Dermis microvascular lymphatic vessel endothelial cell (primary cell): ENCODE measurements at places on chromosomes 1 and 21. TPM values are rescaled to one million over a fixed set of nuclear protein-coding genes. Genes with fewer than 3 reads are reported as not detected.

The S100B gene
- total RNA-seq: not detected in 2 replicates

The KPRP gene
- total RNA-seq: not detected in 2 replicates

The SDC3 gene
- total RNA-seq: 20.3 and 58.0 TPM in 2 replicates

The AGT gene
- total RNA-seq: not detected in 2 replicates

The ERRFI1 gene
- total RNA-seq: 31.8 and 135 TPM in 2 replicates

The PEA15 gene
- total RNA-seq: 38.9 and 83.1 TPM in 2 replicates

The IGSF9 gene
- total RNA-seq: not detected in 2 replicates

The KIFAP3 gene
- total RNA-seq: 12.1 and 15.8 TPM in 2 replicates

The FYB2 gene
- total RNA-seq: under 0.01 TPM in 1 of 2 replicates, not detected in the other

The SYT11 gene
- 14.2 and 20.3 TPM in 2 replicates for total RNA-seq

The NOTCH2 gene
- total RNA-seq: 22.5 and 23.1 TPM in 2 replicates

The OR6N1 gene
- total RNA-seq: not detected in 2 replicates

The SLC30A10 gene
- total RNA-seq: not detected in 2 replicates

The ACOT11 gene
- total RNA-seq: 3.2 and 3.3 TPM in 2 replicates

The LCE2B gene
- not detected in 2 replicates for total RNA-seq

The SYT2 gene
- total RNA-seq: not detected in 2 replicates

The ELAPOR1 gene
- total RNA-seq: 0.13 and 0.26 TPM in 2 replicates

The MR1 gene
- 1.5 and 1.9 TPM in 2 replicates for total RNA-seq

The AK5 gene
- 13.3 and 39.7 TPM in 2 replicates for total RNA-seq

The OLIG2 gene
- total RNA-seq: not detected in 2 replicates

The CELA3A gene
- total RNA-seq: not detected in 2 replicates

The ZMYND12 gene
- 0.51 and 0.89 TPM in 2 replicates for total RNA-seq

The TMEM52 gene
- total RNA-seq: 0.13 TPM in 2 replicates

The PLA2G2A gene
- not detected in 2 replicates for total RNA-seq

The DENND2C gene
- 4.0 and 6.4 TPM in 2 replicates for total RNA-seq

The PRSS38 gene
- not detected in 2 replicates for total RNA-seq

The PGLYRP3 gene
- not detected in 2 replicates for total RNA-seq

The CROCC gene
- total RNA-seq: 11.4 and 14.2 TPM in 2 replicates

The SLC16A4 gene
- total RNA-seq: 0.13 and 0.25 TPM in 2 replicates

The BPNT1 gene
- 25.9 and 28.4 TPM in 2 replicates for total RNA-seq

The S100A1 gene
- total RNA-seq: not detected in 2 replicates

The FCRL2 gene
- total RNA-seq: not detected in 2 replicates

The UTS2 gene
- total RNA-seq: not detected in 2 replicates

The DISC1 gene
- 4.5 and 6.2 TPM in 2 replicates for total RNA-seq

The PTGFR gene
- 0.13 TPM in 2 replicates for total RNA-seq

The OR2L8 gene
- not detected in 2 replicates for total RNA-seq

The RGS13 gene
- total RNA-seq: not detected in 2 replicates

The FCAMR gene
- total RNA-seq: not detected in 2 replicates

The VANGL1 gene
- 14.8 and 19.8 TPM in 2 replicates for total RNA-seq

The MIGA1 gene
- 8.9 and 10.2 TPM in 2 replicates for total RNA-seq

The SPOCD1 gene
- 2.5 and 4.0 TPM in 2 replicates for total RNA-seq

The UBQLN4 gene
- total RNA-seq: 13.1 and 14.3 TPM in 2 replicates

The CD55 gene
- 85.1 and 99.6 TPM in 2 replicates for total RNA-seq

The SYDE2 gene
- 4.0 and 6.1 TPM in 2 replicates for total RNA-seq

The FAM3B gene
- not detected in 2 replicates for total RNA-seq

The SYPL2 gene
- under 0.01 TPM in 1 of 2 replicates, not detected in the other for total RNA-seq

The MTR gene
- total RNA-seq: 28.8 and 30.6 TPM in 2 replicates

The PGLYRP4 gene
- not detected in 2 replicates for total RNA-seq

The KRTAP19-1 gene
- not detected in 2 replicates for total RNA-seq

The PRR9 gene
- total RNA-seq: under 0.01 TPM in 1 of 2 replicates, not detected in the other
